ENCODE measurements at places on chromosomes 5 and 9.

DNA sequence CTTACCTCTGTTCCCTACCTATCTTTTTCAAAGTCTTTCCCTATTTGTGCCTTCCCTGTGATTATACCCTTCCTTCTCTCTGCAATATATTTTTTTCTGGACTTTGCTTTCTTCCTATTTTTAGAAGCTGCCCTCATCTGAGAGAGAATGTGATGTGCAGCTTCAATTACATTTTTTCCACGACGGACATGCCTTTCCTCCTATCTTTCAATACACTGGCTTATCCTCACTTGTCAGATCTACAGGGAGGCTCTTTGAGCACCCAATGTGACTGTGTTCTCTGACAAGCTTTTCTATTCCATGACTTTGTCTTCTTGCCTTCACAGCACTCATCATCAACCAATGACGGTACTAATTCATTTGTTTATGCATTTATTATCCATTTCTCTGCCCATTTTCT is 227.9 kb upstream of the CLINT1 start:
- no peak for DNase-seq

- DNase-seq: no peak
Observed at GRCh38 chr9:16535555-16535954, 334.9 kb downstream of the BNC2 start.

GRCh38 chr9:120970244-120970643 is 43.6 kb upstream of the TRAF1 start:
- no peak for DNase-seq

DNA sequence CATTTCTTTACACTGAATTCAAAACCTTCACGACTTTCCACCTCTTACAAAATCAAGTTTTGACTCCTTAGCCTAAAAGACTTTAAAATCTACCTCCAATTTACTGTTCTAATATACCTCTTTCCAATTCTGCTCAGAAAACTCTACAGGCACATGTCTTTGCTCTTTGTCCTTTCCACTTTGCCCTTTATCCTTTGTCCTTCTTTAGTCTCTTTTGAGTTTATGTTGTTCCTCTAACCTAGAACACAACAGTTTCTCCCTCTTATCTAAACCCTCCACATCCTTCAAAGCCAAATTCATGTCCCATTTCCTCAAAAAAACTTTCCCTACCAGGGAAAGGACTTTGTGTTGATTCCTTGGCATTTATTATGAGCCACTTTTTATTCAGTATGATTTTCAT is 1.4 kb downstream of the CDKL3 start:
- DNase-seq: no peak

DNA sequence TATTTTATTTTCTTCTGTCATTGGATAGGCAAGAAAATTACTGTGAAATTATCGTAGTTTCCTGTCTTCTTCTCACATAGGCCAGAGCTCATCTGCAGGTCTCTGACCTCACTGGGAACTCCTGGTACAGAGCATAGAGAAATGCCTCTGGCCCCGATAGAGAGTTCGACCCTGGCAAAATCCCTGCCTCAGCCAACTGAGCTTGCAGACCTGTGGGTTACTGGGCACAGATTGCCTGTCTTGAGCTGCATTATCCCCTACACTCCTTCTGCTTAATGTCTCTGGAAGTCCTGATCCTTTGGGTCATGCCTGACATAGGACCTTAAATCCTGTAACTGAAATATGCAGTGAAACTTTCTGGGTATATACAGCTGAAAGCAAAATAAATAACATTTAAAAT is 439.3 kb upstream of the CTNND2 start:
- DNase-seq: no peak

DNA sequence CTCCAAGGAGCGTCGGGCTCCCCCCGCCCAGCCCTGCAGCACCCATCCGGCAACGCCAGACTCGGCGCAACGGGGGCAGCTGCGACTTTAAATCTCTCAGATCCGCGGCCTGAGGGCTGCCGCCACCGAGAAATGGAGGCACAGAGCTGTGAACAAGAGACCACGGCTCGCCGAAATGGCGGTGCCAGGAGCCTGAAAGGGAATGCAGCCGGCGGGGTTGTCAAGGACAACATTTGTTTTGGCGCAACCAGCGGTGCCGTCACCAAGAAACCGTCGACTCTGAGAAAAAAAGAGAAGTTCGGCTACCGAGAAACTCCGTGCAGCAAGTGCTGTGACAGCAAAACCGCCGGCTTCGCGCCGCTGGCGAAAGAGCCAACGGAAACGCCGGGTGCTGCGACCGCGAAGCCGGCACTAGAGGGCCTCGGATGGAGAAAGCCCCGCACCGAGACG is 2.1 kb upstream of the ANXA2R start:
- DNase-seq: no peak

- DNase-seq: no peak
Observed at GRCh38 chr5:130024006-130024405, 119.7 kb downstream of the CHSY3 start.

DNA sequence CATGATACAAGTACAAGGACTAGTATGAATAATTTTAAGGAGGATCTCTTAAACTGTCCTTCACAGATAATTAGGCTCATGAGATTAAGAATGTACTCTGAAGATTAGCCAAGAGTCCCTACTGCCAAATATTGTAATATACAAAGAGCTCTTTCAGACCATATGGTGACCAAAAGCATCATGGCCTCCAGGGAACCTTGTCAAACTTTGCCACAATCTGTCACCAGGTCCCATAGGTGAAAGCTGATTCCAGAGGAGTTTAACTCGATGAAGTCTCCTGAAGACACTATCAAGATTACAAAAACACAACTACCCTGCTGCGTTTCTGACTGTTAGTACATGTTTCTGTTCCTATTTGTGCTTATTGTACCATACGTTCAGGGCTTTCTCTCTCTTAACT is 395.4 kb upstream of the ITGA1 start:
- DNase-seq: no peak

- DNase-seq: no peak
Observed at GRCh38 chr5:135650081-135650480, 71.3 kb upstream of the CXCL14 start.

GRCh38 chr9:95947118-95947517 is 71.6 kb downstream of the ERCC6L2 start:
- no peak for DNase-seq

DNA sequence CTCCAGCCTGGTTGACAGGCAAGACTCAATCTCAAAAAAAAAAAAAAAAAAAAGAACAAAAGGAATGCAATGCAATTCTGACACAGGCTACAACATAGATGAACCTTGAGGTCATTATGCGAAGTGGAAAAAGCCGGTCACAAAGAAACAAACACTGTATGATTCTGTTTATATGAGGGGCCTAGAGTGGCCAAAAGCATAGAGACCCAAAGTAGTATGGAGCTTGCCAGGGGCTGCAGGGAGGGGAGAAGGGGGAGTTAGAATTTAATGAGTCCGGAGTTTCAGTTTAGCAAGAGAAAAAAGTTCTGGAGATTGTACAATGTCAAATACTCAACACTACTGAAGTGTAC is 33.2 kb upstream of the ASS1 start:
- no peak for DNase-seq

- no peak for DNase-seq
Observed at GRCh38 chr5:116738615-116739261, 164.1 kb upstream of the SEMA6A start.

- no peak for DNase-seq
Observed at GRCh38 chr9:108333530-108333983, 522.2 kb downstream of the ACTL7B start.

All from AG09309 (cell line).